ENCODE measurements at places on chromosomes 1 and 21.
A peak's percentile ranks its signal among the peaks of the same experiment; 100 is the strongest.

GRCh38 chr1:53381790-53382401 is 54.0 kb upstream of the LRP8 start:
- DNase-seq: no peak

DNA sequence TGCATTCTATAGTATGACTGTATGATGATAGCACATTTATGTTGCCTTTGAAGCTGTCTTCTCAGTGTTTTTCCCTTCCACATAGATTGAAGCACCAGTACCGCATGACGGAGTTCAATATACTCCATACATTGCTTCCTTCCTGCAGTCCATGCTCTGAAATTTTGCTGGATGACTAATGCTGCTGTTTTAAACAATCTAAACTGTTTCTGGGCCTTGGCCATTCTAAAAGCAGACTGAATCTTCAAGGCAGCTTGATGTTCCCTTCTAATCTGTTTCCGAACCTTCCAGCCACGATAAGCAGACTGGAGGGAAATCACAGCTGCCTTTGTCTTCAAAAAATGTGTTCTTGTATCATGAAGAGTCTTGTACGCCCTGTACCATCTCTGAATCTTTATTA is 36.2 kb upstream of the F13B start:
- DNase-seq: no peak

DNA sequence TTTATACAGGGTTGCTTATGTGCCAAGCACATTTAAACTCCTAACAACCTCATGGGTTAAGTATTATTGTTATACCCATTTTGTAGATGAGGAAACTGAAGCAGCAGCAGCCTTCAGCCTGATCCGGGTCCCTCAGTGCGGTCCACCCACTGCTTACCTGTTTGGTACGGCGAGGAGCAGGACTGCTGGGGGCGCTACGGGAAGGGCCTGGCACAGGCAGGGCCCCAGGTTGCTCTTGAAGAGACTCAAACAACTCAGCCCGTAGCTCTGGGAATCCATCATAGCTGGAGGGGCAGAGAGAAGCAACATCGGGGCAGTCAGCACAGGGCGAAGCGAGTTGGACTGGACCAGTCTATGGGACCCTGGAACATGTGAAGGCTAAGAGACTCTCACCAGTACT is 9.2 kb downstream of the DENND4B start:
- DNase-seq: peak; percentile 27

- DNase-seq: no peak
Observed at GRCh38 chr1:71698186-71698585, 584.2 kb downstream of the NEGR1 start.

- peak; percentile 54 for DNase-seq
Observed at GRCh38 chr1:225474986-225475820, 47.4 kb upstream of the LBR start.

- DNase-seq: no peak
Observed at GRCh38 chr1:37776946-37777516, 12.1 kb upstream of the EPHA10 start.

All from posterior cingulate gyrus (tissue), 11 donors.